Hepatic stellate cell (primary cell): ENCODE measurements at places on chromosomes 13 and 19.

- no peak for DNase-seq
Observed at GRCh38 chr19:54532528-54532927, 29.9 kb downstream of the LAIR2 start.

DNA sequence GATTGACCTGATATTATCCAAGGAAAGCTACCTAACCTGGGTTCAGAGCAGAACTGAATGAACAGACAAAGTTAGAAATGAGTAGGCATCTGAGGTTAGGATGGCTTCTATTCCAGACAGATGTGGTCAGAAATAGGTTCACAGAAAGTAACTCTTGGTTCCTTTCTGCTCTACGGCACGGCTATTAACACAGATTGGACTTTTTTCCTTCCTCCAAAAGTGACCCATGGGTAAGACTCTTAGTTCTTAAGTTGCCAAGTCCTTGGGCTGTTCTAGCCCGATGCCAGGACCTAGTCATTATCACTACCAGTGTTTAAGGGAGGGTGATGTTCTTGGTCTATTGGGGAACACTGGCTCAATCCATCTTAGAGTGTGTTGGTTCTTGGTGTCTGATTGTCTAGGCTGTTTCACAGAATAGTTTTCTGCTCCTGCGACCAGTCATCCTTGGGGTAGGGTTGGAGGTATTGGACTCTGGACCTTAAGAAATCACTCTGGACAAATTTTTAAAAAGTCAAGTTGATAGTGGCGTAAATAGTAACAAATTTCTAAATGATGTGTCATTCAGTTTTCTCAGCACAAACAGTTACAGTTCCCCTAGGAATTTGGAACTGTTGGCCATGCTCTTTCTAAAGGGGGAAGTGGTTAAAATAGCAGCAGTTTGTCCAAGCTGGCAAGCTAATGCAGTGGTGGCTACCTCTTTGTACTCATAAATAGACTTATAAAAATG lies 60.1 kb upstream of the MYCBP2 start:
- peak; percentile 34 for DNase-seq

DNA sequence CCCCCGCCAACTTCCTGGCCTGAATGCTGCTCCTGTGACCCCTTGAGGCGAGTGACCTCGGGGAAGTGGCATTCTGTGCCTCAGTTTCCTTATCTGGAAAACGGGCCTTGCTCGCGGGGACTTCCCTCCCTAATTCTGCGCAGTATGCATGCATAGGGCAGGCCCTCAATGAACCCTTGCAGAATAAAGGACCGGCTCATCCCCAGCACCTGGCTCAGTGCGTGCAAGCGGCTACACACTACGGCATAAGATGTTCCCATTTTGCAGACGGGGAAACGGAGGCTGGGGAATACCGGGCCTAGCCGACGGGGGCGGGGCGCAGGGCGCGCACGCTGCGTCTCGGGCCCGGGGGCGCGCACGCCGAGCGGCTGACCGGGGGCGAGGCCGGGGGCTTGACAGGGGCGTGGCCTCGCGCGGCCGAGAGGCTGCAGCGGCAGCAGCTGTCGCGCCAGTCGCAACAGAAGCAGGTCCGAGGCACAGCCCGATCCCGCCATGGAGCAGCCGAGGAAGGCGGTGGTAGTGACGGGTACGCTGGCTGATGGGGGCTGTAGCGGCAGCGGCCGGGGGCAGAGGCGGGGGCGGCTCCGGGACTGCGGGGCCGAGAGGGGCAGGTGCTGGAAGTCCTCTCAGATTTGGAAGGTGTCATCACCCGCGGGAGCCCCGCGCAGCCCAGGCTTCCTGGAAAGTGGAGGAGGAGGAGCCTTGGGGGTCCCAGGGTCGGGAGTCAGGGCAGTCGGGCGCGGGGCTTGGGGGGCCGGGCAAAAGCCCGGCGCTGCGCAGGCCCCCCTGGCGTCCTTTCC lies at the start of gene PGPEP1:
Gene PGPEP1 (plus strand): TSS at position 409 of the 800 bp plus-strand sequence. CDS start 84 bp downstream, at position 493.
- peak; percentile 79 for DNase-seq

DNA sequence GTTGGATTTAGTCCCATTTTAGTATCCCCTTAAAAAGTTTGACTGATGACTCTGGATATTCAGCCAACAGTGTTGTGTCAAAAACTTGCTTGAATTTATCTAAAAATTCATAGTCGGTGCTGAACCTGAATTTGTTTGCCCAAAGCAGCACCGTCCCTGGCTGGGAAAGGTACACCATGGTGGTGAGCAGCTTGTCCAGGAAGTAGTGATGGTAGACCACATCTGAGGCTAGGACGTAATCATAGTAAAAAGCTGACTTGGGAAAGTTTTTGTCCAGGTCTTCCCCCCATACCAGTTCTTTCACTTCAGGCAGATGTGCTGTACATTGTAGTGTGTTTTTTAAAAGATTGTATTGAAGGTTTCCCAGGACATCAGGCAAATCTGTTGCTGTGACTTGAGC lies 8.8 kb downstream of the METTL21C start:
- no peak for DNase-seq

DNA sequence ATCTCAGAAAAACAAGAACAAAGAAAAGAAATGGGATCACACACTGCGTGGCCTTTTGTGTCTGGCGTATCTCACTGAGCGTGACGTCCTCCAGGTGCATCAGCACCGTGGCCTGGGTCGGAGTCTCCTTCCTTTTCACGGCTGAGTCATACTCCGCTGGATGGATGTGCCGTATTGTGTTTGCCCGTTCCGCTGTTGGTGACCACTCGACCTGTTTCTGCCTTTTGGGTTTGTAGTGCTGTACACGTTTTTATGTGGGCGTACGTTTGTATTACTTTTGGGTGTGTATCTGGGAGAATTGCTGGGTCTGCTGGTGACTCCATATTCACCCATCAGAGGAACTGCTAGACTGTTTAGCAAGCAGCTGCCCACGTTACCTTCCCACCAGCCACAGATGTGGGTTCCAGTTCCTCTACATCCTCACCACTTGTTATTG lies 11.4 kb downstream of the ARID3A start:
- DNase-seq = no peak

DNA sequence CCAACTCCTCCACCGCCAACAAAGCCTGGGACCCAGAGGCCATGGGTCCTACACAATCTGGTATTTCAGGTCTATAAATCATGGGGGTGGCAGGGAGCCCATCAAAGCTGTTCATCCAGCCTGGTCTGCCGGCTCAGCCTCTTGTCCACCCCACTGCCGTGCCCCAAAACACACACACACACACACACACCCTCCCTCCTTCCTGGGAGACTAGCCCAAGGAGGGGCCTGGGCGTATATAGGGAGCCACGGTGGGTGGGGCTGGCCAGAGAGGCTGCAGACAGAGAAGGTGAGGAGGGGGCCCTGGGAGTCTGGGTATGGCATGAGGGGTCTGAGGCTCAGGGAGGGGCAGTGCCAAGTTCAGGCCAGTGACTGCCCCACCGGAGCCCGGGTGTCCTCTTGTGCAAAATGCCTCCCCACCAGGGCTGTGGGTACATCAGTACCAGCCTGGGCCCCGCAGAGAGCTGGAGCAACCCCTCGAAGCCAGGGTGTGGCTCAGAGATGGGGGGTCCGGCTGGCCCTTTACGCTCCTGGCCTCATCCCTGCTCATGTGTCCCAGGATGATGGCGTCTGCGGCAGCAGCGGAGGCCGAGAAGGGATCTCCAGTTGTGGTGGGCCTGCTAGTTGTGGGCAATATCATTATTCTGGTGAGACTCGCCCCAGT lies at the start of gene UPK1A:
Gene UPK1A (plus strand): TSS at position 267 of the 663 bp plus-strand sequence. CDS start 296 bp downstream, at position 563.
- no peak for DNase-seq

GRCh38 chr13:74871369-74872070 lies 610.4 kb downstream of the TBC1D4 start:
- DNase-seq = no peak

DNA sequence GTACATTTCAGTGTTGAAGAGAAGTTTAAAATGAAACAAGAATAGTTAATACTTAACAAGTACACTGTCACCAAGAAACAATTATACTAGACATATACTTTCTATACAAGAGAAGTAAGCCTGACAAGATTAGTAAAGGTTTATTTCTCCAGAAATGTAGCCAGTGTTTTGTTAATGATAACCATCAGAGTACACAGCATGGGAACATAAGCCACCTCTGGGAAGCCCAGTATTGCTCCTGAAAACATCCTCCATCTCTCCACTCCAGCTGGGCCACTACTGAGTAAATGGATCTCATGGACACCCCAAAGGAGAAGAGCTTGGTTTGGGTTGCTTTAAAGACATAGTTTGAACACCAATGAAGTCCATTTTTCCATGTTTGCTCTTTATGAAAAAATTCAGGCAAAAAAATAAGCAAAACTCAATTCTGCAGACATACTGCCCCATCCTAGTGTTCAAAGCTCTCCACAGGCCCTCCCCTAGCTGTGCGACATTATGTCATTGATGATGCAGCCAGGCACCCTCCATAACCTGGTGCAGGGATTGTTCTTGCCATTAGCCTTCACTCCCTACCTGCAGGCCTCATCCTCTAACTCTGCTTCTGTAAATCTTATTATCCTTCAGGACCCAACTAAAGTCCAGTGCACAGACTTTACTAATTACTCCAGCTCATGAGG lies 61.9 kb downstream of the LHFPL6 start:
- DNase-seq = no peak

DNA sequence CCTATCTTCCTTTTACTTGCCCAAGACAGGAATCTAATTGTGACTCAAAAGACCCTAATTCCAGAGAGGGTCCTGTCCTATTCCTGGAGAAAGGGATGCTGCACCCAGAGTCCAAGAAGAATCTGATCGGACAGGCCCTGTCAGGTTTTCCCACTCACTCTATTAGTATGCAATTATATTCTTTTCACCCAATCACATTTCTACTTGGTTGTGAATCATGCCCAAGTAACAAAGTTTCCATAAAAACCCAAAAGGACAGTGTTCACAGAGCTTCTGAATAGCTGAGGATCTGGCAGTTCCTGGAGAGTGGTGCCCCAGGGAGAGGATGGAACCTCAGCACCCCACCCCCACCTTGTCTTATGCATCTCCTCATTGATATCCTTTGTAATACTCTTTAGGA lies 135.3 kb upstream of the SLITRK5 start:
- no peak for DNase-seq

- DNase-seq = peak; percentile 5
Observed at GRCh38 chr19:46609511-46610412, 8.6 kb downstream of the CALM3 start.

GRCh38 chr19:12606796-12607195 lies 3.8 kb downstream of the ZNF490 start:
- no peak for DNase-seq

DNA sequence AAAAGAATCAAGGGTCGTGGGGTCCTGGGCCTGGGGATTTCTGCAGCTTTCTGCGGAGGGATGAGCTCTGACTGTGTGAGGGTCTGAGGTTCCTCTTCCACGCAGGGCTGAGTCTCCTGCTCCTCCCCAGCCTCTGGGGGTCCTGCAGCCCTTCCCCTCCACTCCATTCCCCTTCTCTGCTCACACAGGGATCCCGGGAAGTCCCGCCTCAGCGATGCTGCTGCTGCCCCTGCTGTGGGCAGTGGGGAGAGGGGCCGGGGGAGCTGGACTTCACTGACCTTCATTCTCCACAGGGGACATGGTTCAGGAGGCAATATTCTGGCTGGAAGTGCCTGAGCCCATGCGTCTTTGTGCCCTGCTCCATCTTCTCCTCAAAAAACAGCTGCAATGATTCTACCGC lies 26.2 kb upstream of the CD33 start:
- no peak for DNase-seq

- DNase-seq = no peak
Observed at GRCh38 chr13:50235604-50236342, 220.5 kb downstream of the KCNRG start.

- peak; percentile 70 for DNase-seq
Observed at GRCh38 chr13:75482070-75482819, at the start of gene TBC1D4. Gene TBC1D4, minus strand, starts transcription at chr13:75482169. Its CDS starts 402 bp downstream, at chr13:75481767.

- no peak for DNase-seq
Observed at GRCh38 chr19:13931391-13932148, 6.6 kb downstream of the PODNL1 start.

- no peak for DNase-seq
Observed at GRCh38 chr19:19262190-19263057, 10.7 kb downstream of the TM6SF2 start.
